H9 (cell line): ENCODE measurements at places on chromosomes 3 and 15. TPM values are rescaled to one million over a fixed set of nuclear protein-coding genes. Genes with fewer than 3 reads are reported as not detected.

- no peaks in the 10 kb centered on the region for H3K36me3 ChIP-seq
- no peak for DNase-seq
- H3K4me3 ChIP-seq, result no peak overlapping the region
- no peaks in the 10 kb centered on the region; the same call in 1 of the 2 replicates for H3K4me1 ChIP-seq
- H3K27ac ChIP-seq, result no peak overlapping the region
Measured at GRCh38 chr15:40114218-40114617, 5.5 kb upstream of the BMF start.

The IMPG2 gene
- 0.02 and 0.04 TPM in 2 replicates for total RNA-seq

GRCh38 chr15:72331021-72331420 lies 11.1 kb upstream of the CELF6 start:
- H3K27me3 ChIP-seq, result no peaks in the 10 kb centered on the region
- DNase-seq, result no peak
- H3K27ac ChIP-seq, result no peak overlapping the region
- H3K4me3 ChIP-seq, result no peak overlapping the region
- peaks cover 3% of the 10 kb centered on the region; the same call in 1 of the 2 replicates for H3K36me3 ChIP-seq

The TICRR gene
- total RNA-seq, result 26.0 TPM in 2 replicates

The LDHAL6B gene
- total RNA-seq, result not detected in 2 replicates

The ACAP2 gene
- 30.8 and 31.2 TPM in 2 replicates for total RNA-seq

GRCh38 chr3:160968761-160969160 lies 136.4 kb downstream of the B3GALNT1 start:
- peaks cover 7% of the 10 kb centered on the region for H3K36me3 ChIP-seq
- H3K27me3 ChIP-seq, result no peaks in the 10 kb centered on the region
- DNase-seq, result no peak
- H3K4me1 ChIP-seq, result peaks cover 5% of the 10 kb centered on the region; the same call in 1 of the 2 replicates

- no peak overlapping the region for H3K4me3 ChIP-seq
- DNase-seq, result no peak
- H3K27me3 ChIP-seq, result no peaks in the 10 kb centered on the region; the same call in 1 of the 2 replicates
- no peaks in the 10 kb centered on the region for H3K4me1 ChIP-seq
Measured at GRCh38 chr15:42107473-42107872, 13.1 kb upstream of the PLA2G4D start.

The DNAH12 gene
- not detected in 2 replicates for total RNA-seq

The ROPN1 gene
- total RNA-seq, result not detected in 2 replicates

The FGD5 gene
- total RNA-seq, result 7.8 and 8.6 TPM in 2 replicates
